Stimulated activated naive B cell treated with anti-CD40 and anti-IgM and Interleukin-4, amounts not matched to agents 10 μg/mL and 1 μg/mL and 100 μg/mL, for 72 hours (primary cell): ENCODE measurements at places on chromosomes 2 and 18.

- DNase-seq = no peak
Measured at GRCh38 chr18:6629635-6630140, 99.8 kb upstream of the ARHGAP28 start.

GRCh38 chr18:2970772-2971659, 41.9 kb downstream of the LPIN2 start:
- no peak for DNase-seq

- no peak for DNase-seq
Measured at GRCh38 chr2:58769111-58769863, 528.2 kb upstream of the FANCL start.

DNA sequence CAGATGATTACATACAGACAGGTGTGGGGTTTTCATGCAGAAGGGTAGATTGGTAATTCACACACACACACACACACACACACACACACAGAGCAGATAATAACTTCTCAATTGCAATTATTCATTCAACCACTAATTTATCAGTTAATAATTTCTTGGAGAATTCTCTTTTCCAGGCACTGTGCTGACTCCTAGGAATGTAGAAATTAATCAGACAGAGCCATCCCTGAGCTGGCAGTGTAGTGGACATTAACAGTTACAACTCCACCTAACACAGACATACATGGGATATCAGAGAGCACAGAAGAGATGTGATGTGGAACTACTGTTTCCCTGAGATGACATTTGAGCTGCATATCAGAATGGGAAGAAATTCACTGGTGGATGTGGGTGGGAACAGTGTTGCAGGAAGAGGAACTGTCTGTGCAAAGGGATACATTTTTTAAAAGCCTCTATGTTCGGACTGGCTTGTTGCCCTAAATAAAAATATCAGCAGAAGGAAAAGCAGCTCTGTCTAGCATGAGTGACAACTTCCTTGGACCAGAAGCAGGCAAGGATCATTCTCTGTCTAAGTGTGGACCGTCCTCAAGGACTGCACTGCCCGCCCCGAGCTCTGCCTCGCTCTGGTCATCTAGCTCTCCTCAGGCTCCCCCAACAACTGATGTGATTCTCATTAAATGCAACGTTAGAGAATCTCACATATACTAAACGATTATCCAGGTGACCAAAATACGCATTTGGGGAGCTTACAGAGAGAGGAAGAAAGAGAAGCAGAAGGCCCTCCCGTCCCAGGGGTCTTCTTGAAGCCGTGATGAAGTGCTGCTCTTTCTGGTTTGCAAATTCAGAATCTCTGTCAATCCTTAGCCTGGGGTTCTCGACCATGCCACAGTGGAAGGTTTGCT, 173.4 kb upstream of the TRIB2 start:
- DNase-seq = no peak

GRCh38 chr2:191739194-191739593, 61.3 kb downstream of the NABP1 start:
- DNase-seq = no peak

DNA sequence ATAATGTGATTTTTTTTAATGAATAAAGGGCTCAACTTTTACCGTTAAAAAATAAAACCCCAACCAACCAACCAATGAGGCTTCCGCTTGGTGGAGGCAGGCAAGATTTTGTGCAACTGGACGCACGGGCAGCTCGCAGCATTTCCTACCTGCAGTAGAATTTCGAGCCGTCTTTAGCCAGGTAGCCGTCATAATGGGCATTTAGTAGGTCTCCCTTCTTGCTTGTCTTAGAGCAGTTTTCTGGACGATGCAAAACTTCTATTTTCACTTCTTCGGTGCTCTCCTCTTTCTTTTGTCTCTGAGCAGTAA, 316 bp downstream of the FKBP7 start:
- peak; percentile 11 for DNase-seq

GRCh38 chr18:39424261-39424660, 1858.7 kb upstream of the CELF4 start:
- no peak for DNase-seq
